ENCODE measurements at places on chromosomes 5 and 9.

DNA sequence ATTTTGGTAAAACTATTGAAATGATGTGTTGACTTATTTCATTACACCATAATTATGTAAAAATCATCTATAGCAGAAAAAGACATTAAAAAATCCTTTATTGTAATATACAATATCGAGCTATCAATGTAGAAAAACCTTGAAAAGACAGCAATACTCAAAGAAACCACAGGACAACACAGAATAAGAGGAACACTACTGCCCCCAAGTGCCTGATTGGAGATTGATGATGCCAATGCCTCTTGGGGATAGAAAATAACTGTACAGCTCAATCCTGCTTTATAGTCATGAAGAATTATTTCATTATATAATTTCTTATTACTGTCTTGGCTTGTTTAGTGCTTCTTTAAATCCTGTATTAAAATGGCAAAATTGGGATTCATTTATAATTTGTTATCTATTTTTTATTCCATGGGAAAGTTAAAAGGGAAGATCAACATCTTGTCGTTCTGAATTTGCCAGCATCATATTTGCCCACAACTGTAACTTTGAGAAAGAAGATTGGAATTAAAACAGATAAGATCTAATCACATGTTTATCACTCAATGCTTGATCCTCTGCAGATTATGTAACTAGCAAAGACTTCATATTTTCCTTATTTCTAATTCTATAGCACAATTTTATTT, 337.5 kb downstream of the CDH9 start:
- peak; percentile 2 for DNase-seq

DNA sequence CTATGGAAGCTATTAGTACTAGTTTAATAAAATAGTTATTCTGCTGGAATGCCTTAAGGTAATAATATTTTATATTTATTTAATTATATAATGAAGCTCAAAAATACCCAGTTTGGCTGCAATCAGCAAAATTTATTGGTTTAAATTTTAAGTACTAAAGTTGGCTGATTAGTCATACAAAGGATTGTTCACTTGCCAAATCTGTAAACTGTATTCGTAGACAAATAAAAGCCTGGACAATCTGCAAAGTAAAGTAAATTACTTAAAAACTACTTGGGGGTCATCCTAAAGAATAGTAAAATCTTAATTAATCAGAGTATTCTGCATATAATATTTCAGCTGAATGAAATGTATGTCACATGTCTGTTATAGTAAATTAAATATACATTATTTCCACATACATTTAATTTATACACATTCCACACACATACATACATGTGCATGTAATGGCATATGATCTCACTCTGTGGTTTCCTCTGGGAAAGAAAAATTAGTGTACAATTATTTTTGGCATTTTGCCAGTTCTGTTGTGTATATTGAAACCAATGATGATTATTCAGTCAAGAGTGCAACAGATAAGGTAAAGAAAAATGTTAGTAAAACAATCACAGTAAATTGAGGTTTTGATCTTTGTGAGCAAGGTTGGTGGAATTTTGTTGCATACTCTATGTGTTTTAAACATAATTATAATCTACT, 455.9 kb downstream of the CDH9 start:
- DNase-seq: no peak

DNA sequence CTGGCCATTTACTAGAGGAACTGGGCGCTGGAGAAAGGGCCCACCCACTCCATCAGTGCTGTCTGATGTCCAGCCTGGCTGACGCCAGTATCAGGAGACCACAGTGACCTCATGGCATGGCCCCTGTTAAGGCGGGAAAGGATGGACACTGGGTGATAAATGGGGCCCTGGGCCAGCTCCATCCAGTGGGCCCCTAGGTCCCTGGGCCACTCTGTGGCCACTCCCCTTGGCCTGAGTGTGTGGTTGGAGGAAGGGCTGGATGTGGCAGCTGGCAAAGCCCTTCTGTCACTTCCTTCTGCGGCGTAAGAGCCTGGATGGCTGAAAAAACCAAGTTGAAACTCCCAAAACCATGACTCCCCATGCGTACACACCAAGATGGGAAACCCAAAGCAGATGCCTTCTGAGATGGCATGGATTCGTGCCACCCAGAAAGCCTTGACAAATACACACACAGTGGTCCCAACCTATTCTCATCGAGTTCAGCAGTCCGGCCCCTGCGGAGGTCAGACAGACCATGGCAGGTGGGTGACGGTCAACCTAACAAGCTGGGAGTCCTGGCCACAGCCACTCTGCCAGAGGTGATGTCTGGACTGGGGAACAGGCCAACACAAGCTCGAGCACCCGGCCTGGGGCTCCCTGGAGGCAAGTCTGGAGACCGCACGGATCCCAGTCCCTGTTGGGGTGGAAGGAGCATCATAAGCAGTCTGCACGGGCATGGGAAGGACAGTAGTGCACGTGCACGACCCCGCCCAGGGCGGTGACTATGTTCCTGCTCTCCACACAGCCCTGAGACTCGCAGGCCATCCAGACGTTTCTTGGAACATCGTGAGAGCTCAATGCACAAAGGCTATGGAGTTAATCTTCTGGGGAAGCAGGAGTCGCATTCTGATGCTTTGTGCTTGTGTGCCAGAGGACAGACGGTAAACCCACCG, 45.2 kb upstream of the NOTCH1 start:
- no peak for DNase-seq

GRCh38 chr5:94517490-94518488, 100.6 kb downstream of the KIAA0825 start:
- DNase-seq: no peak

DNA sequence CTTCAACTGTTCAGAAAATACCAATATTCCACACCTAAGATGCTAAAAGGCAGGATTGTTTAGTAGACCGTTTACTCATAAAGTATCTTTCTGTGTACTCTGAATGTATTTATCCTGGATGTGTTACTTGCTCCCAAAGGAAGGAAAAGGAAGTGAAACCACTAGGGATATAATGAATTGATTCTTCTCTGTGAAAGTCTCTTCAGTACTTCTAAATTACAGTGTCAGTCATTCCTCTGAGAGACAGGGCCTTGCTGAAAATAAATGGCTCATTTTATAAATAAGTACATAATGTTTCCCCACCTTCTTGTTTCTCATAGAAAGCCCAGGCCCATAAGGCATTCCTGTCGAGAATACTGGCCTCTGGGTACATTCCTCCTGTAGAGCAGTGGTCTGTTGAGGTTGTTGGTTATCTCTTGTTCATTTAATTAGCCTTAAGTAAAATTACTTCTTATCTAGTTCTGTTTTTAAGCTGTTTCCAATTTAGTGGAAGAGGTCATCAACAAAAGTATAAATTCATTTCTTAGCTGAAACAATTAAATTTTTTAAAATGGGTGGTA, 1.6 kb downstream of the HAPLN1 start:
- DNase-seq: no peak

GRCh38 chr5:72407078-72407477, 86.9 kb downstream of the PTCD2 start:
- no peak for DNase-seq

DNA sequence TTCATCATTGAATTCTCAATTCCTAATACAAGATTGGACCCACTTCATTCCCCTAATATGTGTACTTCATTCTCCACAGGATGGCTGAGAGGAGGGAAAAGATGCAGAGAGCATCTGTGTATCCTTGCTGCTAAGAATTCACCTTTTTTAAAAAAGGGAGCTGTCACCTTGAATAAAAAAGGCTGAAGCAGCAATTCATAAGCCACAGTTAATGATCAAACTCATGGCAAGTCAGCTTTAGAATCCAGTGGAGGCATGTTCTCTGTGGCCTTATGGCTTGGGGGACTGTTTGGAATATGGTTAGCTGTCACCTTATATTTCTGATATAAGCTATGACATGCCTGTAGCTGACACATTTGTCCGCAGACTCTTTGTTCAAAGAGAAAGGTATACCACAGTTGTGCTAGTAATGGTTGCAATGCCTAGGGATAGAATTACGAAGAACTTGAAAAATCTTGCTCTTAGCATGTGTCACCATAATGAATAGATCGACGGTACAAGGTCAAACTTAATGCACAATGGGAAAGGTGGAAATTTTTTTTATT, 256.8 kb upstream of the TNC start:
- no peak for DNase-seq

GRCh38 chr9:70043285-70043684, 363 bp upstream of the MAMDC2 start:
- no peak for DNase-seq
